Activated CD8-positive, alpha-beta memory T cell treated with anti-CD3 and anti-CD28 coated beads for 24 hours (primary cell): ENCODE measurements at places on chromosomes 2 and 18.

DNA sequence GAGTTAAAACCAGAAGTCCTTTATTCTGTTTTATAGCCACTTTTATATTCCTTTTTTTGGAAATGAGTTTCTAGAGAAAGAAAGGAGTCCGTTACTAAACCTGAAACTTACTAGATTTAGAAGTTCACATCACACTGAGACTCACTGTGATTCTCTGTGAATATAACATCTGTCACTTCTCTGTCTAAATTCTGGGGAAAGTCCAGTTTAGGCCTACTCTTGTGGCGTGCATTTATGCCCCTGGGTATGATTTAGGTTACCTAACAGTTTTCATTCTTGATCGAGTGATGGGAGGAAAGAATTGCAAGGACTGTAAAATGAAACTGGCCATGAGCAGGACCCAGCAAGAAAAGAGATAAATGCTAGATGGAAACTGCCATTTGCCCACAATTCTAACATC, 449.6 kb downstream of the SPAG16 start:
- DNase-seq: no peak

- DNase-seq: no peak
Measured at GRCh38 chr2:169384816-169385215, 22.5 kb upstream of the LRP2 start.

DNA sequence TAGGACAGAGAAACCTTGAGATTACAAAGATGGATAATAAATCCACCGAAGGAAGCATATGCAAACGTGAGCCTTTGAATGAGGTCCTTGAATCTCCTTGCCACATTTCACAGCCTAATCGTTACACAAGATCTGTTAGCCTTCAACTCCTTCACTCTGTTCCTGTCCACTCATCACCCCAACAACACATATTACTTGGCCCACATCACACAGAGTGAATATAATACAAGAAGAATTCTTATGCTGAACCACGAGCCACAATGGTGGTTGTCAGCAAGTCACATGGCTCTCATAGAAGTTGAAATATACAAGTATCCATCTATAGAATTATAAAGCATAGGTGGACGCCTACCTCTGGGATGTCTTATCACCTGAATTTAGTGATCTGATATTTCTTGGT, 12.6 kb downstream of the ZBTB7C start:
- DNase-seq: no peak

DNA sequence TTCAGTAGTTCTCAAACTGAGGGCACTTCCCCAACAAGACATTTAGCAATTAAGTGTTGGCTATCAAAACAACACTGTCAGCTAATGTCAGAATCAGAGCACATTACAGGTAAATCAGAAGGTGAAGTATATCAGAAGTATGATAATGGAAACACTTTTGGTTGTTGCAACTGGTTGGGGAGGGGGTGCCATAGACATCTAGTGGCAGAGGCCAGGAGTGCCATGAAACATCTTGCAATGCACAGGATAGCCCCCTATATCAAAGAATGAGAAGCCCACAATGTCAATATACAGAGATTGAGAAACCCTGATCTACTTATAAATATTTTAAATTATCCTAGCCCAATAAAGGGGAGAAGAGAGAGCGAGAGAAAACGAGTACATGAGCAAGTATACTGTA, 4.9 kb upstream of the XPO1 start:
- DNase-seq: no peak

- no peak for DNase-seq
Measured at GRCh38 chr2:17584689-17585088, 44.2 kb downstream of the VSNL1 start.

GRCh38 chr2:22854588-22854987, 530.4 kb upstream of the KLHL29 start:
- DNase-seq: no peak

GRCh38 chr18:78986018-78986481, 6.4 kb downstream of the SALL3 start:
- DNase-seq: no peak

GRCh38 chr2:2234398-2235195, 96.5 kb downstream of the MYT1L start:
- no peak for DNase-seq

DNA sequence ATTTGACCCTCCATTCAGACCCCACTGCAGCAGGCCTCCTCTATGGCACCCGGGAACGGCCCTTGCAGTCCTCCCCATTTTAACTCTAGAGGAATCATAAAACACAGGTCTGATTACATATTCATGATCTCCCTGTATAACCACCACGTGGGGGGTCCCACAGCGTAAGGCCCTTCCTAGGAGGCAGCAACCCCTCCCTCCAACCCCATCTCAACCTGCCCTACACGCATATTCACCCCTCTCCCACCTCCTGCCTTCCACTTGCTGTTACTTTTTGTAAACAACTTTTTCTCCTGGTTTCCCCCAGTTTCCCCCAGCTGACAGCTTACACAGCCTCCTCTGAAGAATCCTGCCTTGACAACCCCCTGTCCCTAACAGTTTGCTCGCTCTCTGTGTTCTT, 85.1 kb upstream of the FOXI3 start:
- DNase-seq: peak; percentile 32

GRCh38 chr2:27099334-27099955, 12.9 kb downstream of the KHK start:
- no peak for DNase-seq

GRCh38 chr2:96437512-96437911, 67.6 kb downstream of the NEURL3 start:
- no peak for DNase-seq

GRCh38 chr2:158610059-158610458, 153.3 kb downstream of the PKP4 start:
- no peak for DNase-seq

- DNase-seq: no peak
Measured at GRCh38 chr2:227125506-227125905, 38.5 kb downstream of the COL4A4 start.

- DNase-seq: no peak
Measured at GRCh38 chr2:138279871-138280270, 221.7 kb upstream of the SPOPL start.

DNA sequence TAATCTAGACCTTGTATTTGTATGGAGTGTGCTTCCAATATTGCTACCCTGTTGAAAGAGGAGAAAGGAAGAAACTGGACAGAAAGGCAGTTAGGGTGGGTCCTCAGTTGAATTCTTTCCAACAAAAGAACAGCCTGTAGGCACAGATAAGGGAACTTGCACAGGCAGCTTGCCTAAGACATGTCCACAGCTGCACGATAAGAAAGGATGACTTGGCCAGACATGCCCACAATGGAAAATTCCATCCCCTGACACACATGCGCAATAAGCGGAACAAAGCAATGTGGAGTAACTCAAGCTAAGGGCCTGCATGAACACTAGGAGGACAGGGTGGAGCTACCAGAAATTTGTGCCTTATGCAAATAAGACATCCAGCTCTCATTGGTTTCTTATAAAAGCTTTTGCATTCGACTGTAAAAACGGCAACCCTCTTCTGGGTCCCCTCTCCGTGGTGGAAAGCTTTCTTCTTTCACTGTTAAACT, 1084.7 kb upstream of the NXPH2 start:
- no peak for DNase-seq

GRCh38 chr2:68287580-68288441, 31.9 kb downstream of the CNRIP1 start:
- DNase-seq: no peak

DNA sequence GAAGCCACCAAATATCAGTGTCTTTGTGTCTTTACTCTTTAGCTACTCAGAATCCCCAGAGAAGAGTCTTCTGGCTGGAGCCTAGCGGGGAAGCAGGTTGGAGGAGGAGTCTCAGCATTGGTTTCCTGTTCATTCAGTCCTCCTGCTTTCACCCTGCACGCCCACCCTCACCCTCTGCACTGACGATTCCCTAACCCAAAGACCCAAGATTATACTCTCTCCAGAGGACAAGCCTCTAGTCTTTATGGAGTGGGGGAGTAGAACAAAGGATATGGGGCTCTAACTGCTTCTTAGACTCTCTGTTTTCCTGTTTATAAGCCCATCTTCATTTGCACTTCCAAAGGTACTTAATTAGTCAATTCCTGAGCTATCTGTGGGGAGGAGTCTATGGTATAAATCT, 338.8 kb downstream of the AGPS start:
- no peak for DNase-seq

GRCh38 chr2:179536185-179536584, 271.6 kb upstream of the SESTD1 start:
- no peak for DNase-seq

- no peak for DNase-seq
Measured at GRCh38 chr2:204900910-204901309, 355.6 kb downstream of the PARD3B start.

- DNase-seq: no peak
Measured at GRCh38 chr2:128428415-128428814, 109.7 kb upstream of the HS6ST1 start.

DNA sequence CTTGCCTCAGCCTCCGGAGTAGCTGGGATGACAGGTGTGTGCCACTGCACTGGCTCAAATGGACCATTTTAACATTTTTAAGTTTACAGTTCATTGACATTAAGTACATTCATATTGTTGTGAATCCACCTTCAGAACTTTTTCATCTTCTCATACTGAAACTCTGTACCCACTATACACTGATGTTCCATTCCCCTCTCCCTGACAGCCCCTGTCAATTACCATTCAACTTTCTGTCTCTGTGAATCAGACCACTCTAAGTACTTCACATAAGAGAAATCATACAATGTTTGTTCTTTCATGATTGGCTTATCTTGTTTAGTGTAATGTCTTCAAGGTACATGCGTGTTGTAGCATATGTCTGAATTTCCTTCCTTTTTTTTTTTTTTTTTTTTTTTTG, 1.9 kb upstream of the KIAA2012 start:
- DNase-seq: no peak

- DNase-seq: no peak
Measured at GRCh38 chr2:43794956-43795355, 21.1 kb downstream of the DYNC2LI1 start.

- DNase-seq: no peak
Measured at GRCh38 chr2:65320042-65320725, 92.6 kb downstream of the ACTR2 start.

GRCh38 chr2:179588486-179589145, 272.8 kb downstream of the ZNF385B start:
- no peak for DNase-seq

GRCh38 chr2:16170675-16171424, 230.5 kb downstream of the MYCN start:
- no peak for DNase-seq

GRCh38 chr2:204145263-204145751, 208.7 kb downstream of the ICOS start:
- peak; percentile 88 for DNase-seq

DNA sequence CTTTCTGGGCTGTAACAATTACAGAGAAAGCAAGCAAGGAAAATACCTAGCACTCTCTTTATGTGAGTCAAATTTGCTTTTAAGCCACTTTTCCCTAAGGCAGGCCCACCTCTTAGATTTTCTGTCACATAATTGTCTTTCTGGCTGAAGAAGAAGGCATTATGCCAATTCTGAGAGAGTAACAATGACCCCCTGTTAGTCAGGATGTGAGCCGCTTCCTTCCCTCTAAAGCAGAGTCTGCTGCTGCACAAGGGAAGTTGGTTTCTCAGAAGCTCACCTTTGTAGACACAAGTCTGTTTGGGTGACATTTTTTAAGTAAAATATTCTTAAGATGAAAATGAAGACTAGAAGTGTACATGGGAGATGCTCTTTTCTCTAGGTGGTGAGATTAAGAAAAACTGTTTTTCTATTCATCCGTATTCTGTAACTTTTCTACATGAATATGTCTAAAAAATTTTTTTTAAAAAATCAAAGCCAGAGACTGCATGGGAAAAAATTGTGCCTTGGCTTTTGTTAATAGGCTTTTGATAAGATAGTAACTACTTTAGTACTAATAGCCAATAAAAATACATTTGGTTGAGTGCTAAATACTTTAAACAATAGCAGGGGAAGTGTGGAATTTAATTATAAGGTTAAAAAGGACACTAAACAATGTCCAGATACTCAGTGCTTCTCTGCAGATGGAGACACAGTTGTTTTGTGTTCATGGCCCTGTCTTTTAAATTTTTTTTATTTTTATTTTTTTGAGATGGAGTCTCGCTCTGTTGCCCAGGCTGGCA, 33.4 kb upstream of the VPS54 start:
- DNase-seq: no peak

DNA sequence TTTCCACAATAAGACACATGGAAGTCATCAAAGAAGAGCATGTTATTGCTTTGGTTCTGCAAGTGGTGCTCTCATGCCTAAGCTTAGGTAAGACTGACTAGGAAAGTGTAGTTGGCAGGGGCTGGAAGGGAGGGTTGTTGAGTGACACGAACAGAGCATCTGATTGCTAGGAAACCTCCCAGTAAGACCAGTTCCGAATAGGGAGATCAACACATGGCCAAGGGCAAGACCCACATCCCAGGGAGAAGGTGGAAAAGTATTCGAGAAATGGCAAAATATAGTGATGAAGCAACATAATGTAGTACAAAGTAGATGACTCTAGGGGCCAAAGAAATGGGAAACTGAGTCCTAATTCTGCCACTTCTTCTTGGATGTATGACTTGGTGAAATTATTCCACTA, 33.8 kb upstream of the FMNL2 start:
- DNase-seq: no peak

- DNase-seq: no peak
Measured at GRCh38 chr2:88874063-88874657, 182.7 kb downstream of the RPIA start.

GRCh38 chr2:48114256-48114655, 208.0 kb upstream of the FBXO11 start:
- DNase-seq: no peak

DNA sequence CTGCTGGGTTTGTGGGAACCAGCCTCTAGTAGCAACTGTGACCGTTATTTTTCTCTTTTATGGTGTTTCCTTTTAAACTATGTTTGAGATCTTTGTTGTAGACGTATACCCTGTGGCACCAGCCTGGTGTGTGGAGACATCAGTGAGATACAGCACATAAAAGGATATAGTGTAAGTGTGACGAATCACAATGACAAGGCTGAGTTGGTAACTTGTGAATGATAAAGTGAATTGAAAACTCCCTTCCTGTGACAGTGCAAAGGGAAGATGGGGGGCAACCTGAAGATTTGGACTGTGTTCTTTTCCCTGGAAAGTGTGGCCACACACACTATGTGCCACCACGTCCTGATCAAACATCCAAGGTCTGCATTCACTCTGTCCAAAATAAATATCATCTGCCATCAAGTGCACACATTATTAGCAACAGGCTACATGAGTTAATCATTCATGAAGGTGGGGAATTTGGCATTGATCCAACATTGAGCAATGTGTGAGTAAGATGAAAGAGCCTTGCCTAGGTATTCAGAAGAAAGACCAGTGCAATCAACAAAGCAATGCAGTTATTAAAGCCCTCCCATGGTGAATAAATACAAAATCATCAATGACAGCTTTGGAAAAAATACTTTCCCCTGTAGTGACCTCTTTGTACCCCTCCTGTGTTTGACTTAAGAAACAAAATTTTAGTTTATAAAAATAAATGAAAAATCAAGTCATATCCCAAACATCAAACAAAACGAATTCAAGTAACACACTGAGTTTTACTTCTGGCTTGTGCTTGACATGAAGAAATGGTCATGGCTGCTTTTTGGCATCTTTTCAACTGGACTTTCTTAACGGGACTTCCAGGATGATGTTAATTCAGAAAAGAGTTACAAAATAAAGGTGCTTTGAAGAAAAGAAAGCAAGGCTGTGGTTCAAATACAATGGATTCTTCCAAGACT, 1280.5 kb upstream of the ZEB2 start:
- DNase-seq: no peak

- no peak for DNase-seq
Measured at GRCh38 chr2:17652681-17653394, 100.8 kb downstream of the SMC6 start.

GRCh38 chr18:37412829-37413228, 152.8 kb downstream of the CELF4 start:
- no peak for DNase-seq

- no peak for DNase-seq
Measured at GRCh38 chr2:84816426-84817026, 64.4 kb downstream of the TRABD2A start.
